ENCODE measurements at places on chromosomes 7 and 10.

- DNase-seq, result no peak
Measured at GRCh38 chr10:72649291-72649690, 23.4 kb upstream of the MICU1 start.

- DNase-seq, result no peak
Measured at GRCh38 chr10:128859738-128860386, 607.2 kb upstream of the MGMT start.

GRCh38 chr7:134561-135256, 57.7 kb upstream of the FAM20C start:
- DNase-seq, result no peak

- no peak for DNase-seq
Measured at GRCh38 chr10:36349445-36350078, 707.5 kb upstream of the FZD8 start.

DNA sequence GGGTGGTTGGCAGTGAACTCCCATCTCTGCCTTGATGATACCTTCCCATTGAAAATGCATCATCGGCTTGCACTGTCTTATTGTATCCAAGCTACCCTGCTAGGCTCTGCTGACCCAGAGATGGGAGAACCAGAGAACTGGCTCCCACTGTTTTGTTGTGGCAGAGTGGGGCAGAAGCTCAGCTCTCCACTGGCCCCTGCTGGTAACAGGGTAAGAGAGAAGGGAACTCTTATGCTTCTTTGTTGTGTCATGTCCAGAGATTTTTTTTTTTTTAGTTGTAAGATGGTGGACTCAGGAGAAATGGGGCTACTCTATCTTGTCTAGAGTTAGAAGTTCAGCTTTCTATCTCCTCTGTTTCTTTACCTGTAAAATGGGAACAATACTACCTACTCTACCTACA, 100.5 kb upstream of the SDK1 start:
- no peak for DNase-seq
